ENCODE measurements at places on chromosomes 2 and 18.

GRCh38 chr2:56682397-56682760 is 498.6 kb downstream of the CCDC85A start:
- no peak for DNase-seq

GRCh38 chr2:1251520-1251919 is 161.7 kb upstream of the TPO start:
- no peak for DNase-seq

DNA sequence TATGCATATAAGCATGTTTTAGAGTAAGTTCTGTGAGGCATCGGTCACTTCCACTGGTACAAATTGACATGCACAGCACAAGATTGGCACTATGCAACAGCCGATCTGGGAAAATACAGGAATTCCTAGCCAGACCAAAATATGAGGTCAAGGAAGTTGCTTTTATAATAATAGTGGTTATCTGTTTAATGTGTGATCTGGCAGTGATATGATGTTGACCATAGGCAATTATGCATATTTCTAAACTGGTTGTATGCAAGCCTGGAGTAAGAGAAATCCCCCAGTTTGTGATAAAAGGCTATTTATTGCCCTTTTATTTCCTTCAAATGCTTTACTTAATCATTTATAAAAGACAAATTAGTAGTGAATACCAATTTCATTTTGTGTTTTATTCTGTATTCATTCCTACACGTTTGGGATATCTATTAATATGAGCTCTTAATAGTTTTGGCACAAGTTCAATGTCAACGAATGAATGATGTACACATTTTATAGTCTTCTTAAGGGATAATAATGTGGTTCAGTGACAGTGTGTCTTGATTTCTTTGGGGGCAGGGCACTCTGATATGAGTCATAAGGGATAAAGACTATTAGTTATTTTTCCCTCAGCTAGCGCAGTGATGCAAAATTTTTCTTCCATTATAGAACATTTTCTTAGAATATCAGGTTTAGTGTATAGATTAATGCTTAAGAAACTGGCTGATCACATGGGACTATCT is 34.7 kb upstream of the ZEB2 start:
- DNase-seq, result no peak

GRCh38 chr2:216016581-216016980 is 3.2 kb upstream of the MREG start:
- no peak for DNase-seq

- no peak for DNase-seq
Measured at GRCh38 chr18:55999641-56000040, 411.6 kb upstream of the TCF4 start.

- no peak for DNase-seq
Measured at GRCh38 chr18:961644-962355, 57.1 kb downstream of the ADCYAP1 start.

DNA sequence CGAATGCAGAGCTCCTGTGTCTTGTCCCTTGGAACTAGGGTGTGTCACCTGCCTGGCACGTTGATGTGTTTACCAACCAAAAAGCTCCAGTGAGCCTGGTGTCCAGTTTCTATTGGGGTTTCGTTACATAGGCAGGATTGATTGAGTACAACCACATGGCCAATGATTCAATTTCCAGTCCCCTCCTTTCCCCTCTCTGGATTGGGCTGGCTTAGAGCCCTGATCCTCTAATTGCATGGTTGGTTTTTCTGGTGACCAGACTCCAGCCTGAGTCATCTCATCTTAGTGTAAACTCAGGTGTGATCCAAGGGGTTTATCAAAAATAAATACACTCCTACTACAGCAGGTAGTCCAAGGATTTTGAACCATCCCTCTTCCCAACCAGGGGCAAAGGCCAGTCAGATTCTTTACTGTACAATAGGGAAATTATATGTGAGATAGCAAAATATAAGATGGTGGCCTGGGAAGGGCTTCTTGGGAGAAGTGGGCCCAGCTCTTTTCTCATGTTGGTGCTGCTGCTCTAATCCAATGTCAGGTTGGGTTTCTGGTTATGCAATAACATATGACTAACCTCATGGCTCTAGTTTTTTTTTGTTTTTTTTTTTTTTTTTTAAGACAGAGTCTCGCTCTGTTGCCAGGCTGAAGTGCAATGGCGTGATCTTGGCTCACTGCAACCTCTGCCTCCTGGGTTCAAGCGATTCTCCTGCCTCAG is 64.7 kb upstream of the MGAT5 start:
- DNase-seq, result no peak

DNA sequence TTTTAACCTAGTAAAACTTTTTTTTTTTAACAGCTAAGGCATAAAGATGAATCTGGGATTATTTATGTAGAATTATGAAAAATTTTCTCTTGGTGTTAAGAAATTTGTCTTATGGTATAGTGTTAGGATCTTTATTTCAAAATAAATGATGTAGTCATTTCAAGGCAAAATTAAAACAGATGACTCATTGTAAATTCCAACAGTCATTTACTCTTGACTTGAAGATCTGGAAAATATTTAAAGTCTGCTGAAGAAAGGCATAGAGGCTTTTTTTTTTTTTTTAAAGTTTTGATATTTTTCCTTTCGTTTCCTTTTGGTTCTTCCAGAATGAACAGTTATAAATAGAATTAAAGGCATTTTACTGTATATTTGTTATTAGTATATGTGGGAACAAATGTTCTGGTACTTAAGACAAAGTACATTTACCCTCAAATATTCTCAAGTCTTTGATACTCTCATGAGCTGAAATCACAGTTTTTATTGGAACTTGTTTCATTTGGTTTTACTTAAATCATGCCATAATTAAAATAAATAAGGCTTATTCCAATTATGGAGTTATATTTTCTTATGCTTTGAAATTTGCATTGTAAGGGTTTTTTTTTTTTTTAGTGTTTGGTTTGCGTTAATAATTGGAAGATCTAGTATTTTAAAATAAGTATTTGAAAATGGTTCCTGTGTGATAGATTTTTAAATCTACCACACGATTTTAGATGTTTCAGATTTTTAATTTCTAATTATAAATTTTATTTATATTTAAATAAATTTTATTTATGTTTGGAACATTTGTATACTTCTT is 29.9 kb downstream of the GLS start:
- no peak for DNase-seq

DNA sequence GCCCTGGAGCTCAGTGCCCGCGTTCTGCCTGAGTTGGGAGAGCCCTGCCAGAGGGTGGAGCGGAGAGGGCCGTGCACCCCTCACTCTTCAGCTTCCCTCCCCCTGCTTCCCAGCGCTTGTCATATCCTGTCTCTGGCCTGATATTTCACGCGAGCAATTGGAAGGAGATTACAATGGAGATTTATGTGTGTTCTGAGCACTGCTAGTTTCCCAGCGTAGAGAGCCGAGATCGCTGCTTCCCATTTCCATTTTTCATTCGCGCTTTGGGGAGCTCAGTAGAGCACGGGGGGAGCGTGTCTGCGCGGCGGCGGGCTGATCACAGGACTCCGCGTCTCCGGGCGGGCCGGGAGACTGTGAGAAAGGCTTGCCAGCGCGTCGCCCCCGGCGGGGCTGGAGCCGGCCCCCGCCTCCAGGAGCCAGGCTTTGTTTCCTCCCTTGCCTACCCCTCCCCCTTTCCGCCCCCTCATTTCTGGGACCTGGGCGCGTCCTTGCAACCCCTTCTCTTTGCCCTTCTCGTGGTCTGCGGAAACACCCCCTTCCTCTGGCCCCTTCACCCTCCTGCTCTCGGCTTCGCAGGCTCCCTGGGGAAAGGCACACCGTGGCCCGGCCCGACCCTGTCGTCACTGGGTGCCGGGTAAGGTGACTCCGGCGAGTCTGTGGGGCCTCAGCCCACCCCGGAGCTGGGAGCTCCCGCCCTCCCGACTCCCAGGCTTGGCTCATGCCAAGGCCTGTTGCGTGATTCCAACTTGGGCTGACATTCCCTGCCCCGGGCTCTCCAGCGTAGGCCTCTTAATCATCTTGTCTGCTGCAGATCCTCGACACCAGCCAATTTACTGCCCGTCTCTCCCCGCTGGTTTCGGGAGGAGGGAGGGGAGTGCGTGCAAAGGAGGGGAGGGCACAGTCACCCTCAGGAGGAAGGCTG is 5.8 kb downstream of the DLX2 start:
- DNase-seq, result no peak

DNA sequence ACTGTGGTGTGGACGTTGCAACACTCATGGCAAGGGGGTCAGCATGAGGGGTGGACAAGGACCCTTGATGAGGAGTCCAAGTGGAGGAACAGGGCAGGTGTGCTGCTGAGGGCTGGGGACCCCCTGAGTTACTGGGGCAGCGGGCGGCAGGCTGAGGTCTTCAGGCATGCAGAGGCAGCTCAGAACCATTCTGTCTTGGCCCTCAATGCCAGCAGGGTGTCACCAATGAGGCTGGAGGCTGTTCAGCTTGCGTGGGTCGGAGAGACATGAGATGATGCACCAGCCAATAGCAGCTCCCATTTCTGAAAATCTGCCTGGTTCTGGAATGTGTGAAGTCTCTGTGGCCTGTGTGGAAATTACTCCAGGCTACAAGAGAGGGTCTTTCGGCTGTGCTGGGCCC is 105.4 kb downstream of the INHBB start:
- DNase-seq, result no peak

DNA sequence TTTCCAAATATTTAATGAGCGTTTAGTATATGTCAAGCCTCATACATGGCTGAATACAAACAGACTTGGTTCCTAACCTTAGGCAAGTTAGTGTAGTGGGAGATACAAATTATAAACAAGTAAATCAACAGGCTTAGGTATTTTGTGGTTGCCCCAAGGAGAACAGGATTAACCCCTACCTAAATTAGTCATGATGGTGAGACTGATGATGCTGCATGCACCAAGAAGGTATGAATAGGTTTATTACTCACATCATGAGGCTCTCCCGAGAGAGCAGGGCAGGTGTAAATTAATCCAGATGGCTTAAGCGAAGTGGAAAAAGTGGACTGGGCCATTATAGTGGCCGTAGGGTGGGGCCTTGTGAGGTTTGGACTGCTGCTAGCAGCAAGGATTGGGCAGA is 118.1 kb upstream of the GCFC2 start:
- no peak for DNase-seq

- DNase-seq, result no peak
Measured at GRCh38 chr2:233915128-233915527, 2.0 kb upstream of the TRPM8 start.

GRCh38 chr2:36737131-36737750 is 40.7 kb downstream of the VIT start:
- DNase-seq, result no peak

- no peak for DNase-seq
Measured at GRCh38 chr2:15782769-15783294, 157.5 kb upstream of the MYCN start.

- DNase-seq, result no peak
Measured at GRCh38 chr2:202031246-202031951, 2.3 kb upstream of the FZD7 start.

DNA sequence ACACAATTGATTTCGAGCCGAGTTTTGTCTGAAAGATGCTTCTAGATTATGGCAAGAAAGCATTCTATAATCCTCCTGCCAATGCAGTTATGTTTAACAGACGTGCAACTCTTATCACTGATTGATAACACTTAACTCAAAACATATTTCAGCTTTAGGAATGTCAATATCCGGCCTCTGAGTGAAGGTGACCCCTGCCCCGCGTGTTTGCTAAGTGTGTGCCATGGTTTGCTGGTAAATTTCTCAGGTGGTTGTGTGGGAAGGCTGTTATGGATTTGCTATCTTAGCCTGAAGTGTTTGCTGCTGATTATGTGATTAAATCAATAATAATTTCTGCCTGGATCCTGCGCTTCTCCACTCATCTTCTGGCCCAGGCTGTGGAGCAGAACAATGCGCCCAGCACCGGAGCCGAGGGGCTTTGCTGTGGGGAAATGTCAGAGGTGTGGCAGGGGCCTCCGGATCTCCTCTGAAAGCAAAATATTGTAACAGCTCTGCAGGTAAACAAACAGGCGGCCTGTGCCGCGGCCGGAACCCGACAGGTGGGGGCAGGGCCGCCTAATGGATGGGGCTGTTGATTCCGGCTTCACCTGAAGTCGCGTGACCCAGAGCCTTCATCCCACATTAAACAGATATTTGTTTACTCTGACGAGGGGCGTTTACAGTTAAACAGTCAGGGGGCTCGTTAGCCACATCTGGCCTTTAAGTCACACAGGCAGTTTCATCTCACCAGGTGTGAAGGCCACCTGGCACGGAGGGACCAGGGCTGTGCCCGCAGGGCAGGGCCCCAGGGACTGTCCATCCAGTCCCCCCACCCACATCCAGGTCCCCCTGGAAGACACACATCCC is 210.7 kb upstream of the SALL3 start:
- no peak for DNase-seq

GRCh38 chr2:240790370-240791220 is 29.4 kb downstream of the KIF1A start:
- no peak for DNase-seq

DNA sequence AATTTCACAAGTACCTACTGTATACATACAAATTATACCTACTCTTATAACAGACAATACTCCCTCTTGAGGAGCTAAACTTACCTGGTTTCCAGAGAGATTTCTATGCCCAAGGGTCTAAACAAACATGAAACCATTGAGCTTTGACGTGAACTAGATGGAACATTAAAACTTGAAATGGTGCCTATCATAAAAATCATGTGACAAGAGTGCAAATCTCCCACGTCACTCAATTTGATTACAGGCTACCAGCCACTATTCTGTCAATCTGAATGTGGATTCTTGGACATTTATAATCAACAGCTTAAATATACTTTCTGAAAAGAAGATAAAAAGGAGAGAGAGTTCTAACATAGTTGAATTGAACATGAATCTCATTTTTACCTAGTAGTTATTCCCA is 297.1 kb upstream of the SESTD1 start:
- DNase-seq, result no peak

GRCh38 chr18:13070460-13070859 is 79.3 kb downstream of the CEP192 start:
- DNase-seq, result no peak

DNA sequence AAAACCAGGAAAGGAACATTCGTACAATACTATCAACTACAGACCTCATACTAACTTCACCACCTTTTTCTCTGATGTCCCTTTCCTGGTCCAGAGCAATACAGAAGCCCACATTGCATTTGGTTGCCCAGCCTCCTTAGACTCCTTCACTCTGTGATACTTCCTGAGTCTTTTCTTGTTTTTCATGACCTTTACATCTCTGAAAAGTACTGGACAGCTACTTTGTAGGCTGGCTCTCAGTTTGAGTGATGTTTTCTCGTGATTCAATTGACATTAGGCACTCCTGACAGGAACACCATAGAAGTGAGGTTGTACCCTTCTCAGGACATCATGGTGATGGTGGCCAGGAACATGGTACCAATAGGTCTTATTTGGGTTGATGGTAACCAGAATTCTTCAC is 185.9 kb upstream of the SLC39A10 start:
- no peak for DNase-seq

- DNase-seq, result no peak
Measured at GRCh38 chr2:123043458-123043857, 981.6 kb upstream of the CNTNAP5 start.
